Globus pallidus (tissue), 1 donor: ENCODE measurements at places on chromosomes 2 and 18.

DNA sequence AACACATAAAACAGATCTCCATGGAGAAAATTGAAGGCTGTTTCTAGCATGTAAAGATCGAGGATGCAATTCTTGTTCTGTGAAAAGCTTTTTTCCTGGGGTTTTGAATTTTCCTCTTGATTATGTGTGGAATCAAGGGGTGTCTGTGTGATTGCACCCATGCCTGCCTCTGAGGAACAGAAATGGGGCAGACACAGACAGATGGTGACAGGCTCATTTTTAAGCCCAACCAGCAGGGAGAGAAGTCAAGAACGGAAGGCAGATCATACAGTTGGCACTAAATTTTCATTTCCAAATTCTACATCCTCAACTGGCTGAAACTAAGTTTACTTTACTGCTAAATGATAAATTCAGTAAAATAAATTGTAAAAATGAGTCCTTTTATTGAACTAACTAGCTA lies 1037.7 kb upstream of the KLHL29 start:
- DNase-seq: no peak

DNA sequence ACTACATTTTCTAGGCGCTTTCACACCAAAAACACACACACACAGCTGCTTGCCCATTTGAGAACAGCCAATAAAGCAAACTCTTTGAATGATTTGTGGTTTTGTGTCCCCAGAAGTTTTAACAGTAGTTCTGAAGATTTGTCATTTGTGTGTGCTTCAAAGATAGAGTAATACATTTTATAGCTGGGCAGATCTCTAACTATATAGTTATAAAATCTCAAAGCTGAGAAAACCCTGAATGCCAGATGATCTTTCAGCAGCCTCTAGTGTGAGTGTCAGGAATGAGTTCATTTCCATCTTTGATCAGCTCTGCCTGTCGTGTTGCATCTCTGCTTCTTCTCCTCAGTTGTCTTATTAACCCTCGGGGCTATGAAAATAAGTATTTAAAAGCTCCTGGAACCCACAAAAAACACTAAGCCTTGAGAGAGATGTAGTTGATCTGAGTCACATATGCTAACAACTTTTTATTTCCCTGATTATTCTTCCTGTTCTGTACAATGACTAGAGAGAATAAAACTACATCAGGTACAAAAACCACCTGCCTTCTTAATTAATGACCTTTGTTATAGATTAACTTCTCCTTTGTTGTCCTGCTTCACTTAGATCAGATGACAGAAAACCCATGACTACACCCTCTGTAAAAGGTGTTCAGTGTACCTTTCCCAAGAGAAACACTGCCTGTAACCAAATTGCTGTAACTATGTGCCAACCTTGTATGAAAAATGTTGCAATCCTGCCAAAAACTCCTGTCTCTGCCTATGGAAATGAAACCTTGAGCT lies 30.0 kb upstream of the SLC3A1 start:
- DNase-seq: peak; percentile 38

DNA sequence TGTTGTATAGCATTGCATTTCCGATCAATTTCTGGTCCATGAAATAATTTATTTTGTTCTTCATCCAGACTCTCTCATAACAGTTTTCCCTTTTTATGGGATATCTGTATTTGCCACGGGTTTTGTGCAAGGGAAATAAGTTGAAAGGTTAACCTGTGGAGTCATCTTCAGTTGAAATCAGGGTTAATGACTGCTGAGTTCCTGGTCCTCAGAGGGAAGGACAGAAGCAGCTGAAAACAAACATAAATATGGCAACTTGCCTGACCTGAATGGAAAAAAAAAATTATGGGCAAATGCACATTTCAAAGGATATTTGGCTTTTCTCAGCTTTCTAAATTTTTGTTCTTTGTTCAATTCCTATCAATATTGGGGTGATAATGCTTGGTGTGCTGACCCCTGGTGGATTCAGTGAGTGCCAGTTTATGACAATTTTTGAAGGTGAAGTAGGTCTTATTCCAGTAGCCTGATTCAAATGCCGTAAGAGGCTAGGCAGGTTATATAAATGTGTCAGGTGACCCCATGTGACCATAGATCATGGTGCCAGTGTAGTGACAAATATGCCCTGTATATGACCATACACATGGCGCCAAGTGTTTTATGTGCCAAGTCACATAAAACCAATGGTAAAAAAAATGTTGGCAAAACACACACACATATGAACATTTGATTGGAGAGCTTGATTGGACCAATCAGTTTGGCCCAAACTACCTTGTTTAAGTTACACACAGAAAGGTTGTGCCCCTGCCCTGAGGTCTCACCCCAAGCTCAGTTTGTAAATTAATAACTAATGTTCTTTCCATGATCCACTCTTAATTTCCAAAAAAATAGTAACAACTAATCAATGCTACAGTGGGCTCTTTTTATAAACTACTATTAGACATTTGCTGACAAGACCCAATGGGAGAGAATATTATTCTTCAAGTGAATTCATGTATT lies 47.6 kb upstream of the FAM124B start:
- no peak for DNase-seq

DNA sequence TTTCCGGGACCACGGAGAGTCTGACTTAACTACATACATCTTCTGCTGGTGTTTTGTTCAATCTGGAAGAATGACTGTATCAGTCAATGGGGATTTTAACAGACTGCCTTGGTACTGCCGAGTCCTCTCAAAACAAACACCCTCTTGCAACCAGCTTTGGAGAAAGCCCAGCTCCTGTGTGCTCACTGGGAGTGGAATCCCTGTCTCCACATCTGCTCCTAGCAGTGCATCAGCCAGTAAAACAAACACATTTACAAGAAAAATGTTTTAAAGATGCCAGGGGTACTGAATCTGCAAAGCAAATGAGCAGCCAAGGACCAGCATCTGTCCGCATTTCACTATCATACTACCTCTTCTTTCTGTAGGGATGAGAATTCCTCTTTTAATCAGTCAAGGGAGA lies 23.1 kb downstream of the ICOS start:
- peak; percentile 1 for DNase-seq

- no peak for DNase-seq
Measured at GRCh38 chr18:73621091-73621490, 526.5 kb downstream of the FBXO15 start.

DNA sequence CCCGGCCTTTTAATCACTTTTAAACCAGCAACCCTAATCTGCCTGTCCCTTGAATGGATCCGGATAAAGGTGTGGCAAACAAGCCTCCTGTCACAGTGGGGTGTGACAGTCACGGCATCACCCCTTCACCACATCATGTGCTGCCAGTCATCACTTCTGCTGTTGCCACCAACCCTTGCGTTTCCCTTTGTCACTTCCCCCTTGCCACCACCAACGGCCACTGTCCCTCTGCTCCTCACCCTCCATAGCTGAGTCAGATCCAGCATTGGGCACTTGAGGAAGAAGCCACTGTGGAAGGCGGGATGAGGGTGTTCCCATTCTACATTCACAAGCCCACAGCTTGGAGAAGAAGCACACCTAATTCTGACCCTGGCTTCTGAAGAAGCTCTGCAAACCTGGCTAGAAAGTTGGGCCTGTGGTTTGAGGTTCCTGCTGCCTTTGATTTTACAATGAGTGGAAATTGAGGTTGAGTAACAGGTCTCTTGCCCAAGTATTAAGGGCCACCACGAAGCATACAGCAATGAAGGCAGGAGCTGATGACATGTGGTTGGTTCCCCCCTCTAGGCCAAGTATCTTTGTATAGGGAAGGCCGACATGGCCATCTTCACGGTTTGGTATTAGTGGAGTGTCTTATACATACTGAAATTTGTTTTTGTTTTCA lies 22.9 kb upstream of the DARS1 start:
- no peak for DNase-seq

- no peak for DNase-seq
Measured at GRCh38 chr2:51613-52012, 5.3 kb upstream of the FAM110C start.

DNA sequence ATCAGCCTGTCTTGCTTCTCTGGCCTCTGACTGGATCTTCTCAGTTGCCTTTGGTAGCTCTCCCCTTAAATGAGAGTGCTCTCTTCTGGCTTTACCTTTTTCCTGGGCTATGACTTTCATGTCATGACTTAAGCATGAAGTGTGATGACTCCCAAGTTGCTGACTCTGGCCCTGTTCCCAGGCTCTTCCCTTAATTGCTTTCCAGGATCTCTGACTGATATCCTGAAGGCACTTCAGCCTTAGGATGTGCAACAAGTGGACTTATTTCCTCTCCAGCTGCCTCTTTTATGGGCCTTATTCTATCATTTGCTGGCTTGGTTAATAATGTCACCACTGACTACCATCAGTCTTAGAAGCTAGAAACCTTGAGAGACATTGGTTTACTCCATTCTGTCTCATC lies 17.4 kb downstream of the SEMA4F start:
- DNase-seq: no peak

DNA sequence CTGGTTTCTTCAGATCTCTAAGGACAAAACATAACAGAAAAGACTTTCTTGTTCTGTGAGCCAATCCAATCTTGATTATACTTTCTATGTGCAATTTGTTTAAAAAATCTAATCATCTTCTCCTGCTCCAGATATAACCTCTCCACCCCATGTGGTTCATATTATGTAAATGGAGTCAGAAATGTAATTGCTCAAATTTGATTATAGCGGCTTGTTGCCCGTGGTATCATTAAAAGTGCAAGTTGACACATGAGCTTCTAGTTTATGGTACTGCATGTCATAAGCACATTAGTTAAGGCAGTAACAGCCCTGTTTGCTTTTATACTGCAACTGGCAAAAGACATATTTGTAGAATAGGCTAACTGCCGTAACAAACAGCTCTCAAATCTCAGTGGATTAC lies 715.1 kb upstream of the CDH7 start:
- DNase-seq: no peak

DNA sequence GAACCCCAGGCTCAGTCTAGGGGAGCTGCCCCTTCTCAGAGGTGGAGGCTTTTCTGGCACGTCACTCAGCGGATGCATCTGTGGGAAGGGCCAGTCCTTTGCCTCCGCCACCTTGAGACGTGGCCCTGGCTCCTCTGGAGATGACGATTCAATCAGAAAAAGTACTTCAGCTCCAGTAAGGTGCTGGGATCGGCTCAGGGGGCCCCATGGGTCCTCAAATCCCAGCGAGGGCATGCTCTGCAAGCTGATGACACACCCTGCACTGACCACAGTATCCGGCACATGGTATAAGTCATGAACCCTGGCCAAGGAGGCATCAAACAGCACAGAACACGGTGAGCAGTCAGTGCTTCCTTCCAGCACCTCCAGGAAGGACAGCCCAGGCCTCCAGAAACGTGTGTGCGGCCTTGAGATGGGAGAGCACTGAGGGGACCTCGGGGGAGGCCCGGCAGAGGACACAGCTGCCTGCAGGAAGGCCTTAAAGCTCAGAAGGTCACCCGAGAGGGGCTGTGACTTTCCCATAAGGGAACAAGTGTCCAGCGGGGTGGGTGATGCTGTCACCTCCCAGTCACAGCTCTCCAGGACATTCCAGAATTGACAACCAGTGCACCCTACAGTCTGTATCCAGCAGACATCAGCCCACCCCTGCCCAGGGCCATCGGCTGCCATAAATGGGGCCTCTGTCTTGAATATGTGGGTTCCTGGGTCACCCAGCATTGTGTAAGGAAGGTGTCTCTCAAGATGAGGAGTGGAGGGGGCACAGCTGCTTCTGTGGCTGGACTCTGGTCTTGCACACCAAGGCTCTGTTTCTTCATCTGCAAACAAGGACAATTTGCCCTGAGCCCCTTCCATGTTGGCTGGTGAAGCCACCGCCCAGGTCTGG lies 205.8 kb downstream of the NDUFA10 start:
- DNase-seq: no peak

DNA sequence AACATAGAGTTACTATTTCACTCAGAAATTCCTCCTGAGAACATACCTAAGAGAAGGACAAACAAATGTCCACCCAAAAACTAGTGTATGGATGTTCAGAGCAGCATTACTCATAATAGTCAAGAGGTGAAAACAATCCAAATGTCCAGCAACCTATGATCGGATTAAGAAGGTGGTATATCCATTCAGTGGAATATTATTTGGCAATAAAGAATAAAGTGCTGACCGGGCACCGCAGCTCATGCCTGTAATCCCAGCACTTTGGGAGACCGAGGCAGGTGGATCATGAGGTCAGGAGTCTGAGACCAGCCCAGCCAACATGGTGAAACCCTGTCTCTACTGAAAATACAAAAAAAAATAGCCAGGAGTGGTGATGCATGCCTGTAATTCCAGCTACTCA lies 182.8 kb upstream of the AGAP1 start:
- DNase-seq: no peak

DNA sequence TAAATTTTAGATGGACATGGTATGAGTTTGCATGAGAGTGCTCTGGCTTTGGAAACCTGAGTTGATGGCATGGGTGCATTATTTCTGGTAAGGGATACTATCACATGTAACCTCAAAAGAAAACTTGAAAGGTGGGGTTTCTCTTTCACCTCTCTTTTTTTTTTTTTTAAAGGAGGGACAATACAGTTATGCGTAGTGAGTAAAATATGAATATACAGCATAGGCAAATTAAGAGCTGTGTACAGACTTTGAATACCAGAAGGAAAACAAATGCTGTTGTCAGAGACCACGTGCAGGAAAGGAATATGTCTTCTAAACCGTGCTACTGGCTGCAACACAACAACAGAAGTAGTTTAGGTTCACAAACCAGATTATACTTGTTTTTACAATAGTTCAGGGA lies 82.1 kb downstream of the MAP4K4 start:
- DNase-seq: no peak

DNA sequence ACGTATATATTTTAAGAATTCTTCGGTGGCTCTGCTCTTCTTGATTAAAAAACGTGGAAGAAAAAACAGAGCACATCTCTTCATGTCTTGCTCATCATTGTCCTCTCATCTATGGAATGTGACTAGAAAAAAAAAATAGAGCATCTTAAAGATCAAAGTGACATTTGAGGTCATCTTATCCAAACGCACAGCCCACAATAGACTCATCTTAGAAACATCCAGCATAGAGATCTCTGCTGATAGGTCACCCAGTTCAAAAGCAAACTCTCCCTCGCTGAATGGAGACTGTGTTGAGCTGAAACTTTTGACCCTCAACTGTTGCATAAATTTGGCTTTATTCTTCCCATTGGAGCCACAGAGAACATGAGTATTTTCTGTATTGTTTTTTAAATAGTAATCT lies 65.2 kb downstream of the CMPK2 start:
- DNase-seq: no peak

DNA sequence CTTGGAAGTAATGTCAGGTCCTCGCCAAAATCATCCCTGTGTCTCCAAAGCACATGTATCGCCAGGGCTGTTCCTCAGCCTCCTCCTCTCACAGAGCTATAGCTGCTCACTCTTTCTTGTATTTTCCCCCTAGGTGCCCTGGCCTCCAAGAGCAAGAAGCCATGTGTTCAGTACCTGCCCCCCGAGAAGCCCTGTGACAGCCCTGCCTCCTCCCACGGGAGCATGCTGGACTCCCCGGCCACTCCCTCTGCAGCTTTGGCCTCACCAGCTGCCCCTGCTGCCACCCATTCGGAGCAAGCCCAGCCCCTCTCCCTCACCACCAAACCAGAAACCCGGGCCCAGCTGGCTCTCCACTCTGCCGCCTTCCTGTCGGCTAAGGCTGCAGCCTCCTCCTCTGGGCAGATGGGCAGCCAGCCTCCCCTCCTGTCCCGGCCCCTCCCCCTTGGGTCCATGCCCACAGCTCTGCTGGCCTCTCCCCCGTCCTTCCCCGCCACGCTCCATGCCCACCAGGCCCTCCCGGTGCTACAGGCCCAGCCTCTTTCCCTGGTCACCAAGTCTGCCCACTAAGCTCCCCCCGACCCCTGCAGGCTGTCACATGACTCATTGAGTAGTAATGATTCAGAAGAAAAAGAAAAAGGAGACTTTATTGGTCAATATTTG lies 18.8 kb downstream of the TGOLN2 start:
- DNase-seq: peak; percentile 60

- DNase-seq: no peak
Measured at GRCh38 chr2:102674836-102675235, 55.5 kb downstream of the SLC9A2 start.

GRCh38 chr2:182020286-182021070 lies 34.8 kb downstream of the PPP1R1C start:
- DNase-seq: no peak
